ENCODE measurements at places on chromosomes 5 and 9.

DNA sequence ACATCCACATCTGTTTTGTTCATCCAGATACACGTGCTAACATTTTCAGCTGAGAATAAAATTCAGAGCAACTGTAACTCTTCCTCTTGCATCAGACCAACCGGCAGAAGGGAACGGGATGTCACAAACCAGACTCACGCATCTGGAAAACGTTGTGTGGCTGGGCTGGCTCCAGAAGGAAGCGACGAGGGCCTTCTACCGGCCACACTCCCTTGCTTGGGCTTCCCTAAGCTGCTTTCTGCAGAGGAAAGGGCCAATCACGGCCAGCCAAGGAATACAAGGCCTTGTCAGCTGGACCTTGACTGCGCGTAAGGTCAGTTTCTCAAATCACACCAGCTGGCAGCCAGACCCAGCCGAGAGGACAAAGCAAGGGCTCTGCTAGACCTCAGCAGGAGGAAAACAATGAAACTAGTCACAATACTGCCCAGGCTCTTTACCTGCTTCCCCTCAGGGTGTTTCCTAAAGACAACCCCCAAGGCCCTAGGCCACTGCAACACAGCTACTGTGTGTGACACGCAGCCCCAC lies 106.1 kb downstream of the THBS4 start:
- no peak for DNase-seq

DNA sequence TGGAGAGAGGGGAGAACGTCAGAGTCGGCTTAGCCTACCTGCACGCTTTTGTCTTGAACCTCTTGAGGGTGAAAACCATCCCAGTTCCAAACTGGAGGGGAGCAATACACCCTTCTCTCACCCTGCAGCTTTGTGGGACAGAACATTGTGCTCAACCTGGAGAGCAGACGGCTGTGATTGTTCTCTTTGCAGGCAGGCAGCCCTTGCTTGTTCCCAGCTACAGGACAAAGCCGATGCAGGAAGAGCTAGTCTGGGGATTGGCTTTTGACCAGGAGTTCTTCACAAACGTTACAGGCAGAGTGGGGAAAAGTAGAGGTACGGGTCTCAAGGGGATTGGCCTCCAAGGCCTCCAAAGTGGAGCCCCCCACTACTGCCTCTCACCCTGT lies 33.9 kb upstream of the ARHGAP26 start:
- DNase-seq: no peak

- DNase-seq: no peak
Observed at GRCh38 chr5:98468188-98468869, 305.1 kb upstream of the RGMB start.

GRCh38 chr9:96394832-96395496 lies 11.5 kb upstream of the SLC35D2 start:
- no peak for DNase-seq

GRCh38 chr5:66642538-66642937 lies 46.3 kb downstream of the MAST4 start:
- DNase-seq: no peak

GRCh38 chr5:10366310-10367272 lies 13.1 kb downstream of the MARCHF6 start:
- no peak for DNase-seq

DNA sequence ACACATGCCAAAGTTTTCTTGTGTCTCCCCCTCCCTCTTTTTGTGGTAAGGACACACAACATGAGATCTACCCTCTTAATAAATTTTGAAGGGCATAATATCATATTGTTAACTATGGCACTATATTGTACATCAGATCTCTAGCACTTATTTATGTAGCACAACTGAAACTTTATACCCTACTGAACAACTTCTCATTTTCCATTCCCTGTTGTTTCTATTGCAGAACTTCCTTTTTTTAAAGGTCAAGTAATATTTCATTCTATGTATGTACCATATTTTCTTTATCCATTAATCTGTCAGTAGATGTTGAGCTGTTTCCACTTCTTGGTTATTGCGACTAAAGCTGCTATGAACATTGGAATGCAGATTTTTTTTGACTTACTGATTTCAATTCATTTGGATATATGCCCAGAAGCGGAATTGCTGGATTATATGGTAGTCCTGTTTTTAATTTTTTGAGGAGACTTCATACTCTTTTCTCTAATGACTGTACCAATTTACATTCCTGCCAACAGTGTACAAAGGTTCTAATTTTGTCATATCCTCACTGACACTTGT lies 305.3 kb downstream of the PRR16 start:
- DNase-seq: no peak

- no peak for DNase-seq
Observed at GRCh38 chr9:96169484-96169883, 132.5 kb downstream of the HSD17B3 start.

- DNase-seq: no peak
Observed at GRCh38 chr9:1253064-1253979, 203.2 kb downstream of the DMRT2 start.

DNA sequence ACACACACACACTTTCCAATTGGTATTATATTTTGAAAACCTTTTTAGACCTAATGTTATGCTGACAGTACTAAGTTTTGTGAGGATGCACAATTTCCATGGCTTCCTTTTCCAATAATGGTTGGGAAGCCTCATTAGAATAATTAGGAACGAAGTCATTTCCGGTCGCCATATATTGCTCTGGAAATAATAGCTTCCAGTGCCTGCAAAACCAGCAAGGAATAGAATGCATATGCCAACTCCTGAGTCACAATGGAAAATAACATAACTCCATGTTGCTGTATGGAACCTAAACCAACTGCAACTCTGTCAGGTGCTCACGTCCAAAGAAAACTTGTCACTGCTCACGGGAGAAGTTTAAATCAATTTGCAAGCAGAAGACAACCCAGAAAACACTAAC lies 222.0 kb downstream of the EBF1 start:
- DNase-seq: no peak

DNA sequence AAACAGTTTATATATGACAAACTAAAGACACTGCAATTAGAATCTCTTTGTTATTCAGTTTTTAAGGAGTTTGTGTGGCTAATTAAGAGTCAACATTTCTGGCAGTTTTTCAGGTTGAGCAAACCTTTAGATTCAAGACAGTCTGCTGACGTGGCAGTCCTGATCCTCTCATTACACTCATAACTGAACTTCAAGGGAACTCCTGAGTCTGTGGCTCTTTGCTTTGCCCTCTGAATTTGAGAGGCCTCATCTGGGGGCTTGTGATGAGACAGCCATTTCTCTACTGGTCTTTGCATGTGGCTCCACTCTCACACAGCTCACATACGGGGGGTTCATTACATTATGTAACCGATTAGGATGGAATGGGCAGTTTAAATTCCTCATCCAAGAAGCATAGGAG lies 182.9 kb upstream of the MEF2C start:
- no peak for DNase-seq

DNA sequence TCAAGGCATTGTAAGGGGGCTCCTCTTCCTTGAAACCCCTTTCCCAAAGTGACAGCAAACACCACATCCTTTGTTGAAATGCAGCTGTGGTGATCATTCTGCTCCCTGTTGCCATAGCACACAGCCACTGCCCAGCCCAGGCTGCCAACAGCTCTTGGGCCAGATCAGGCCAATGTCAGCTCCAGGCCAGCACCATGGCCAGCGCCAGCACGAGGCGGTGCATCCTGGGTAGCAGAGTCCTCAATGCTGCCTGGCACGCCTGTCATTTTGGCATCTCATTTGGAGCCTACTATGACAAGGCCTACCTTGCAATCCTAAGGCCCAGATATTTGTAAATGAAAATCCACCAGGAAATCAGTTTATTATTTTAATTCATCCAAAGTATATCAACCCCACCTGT lies 390.6 kb downstream of the DNAH5 start:
- DNase-seq: no peak

GRCh38 chr9:31715250-31715649 lies 669.2 kb upstream of the ACO1 start:
- no peak for DNase-seq

DNA sequence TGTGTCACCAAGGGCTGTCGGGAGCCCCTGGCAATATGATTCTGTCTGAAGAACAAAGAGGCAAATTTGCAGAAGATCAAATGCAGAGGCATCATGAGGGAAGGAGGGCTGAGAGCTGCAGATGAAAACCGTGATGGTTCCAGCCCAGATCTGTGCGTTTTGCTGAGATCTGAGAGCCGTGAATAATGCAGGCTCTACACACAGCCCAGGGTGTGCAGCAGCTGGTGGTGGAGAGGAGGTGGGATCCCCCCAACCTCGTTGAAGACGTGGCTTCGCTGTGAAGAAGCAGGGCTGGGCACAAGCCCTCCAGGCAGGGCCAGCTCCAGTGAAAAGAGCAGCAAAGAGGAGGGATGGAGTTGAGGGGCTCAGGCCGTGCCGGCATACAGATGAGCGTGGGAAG lies 75.5 kb downstream of the TSPAN17 start:
- no peak for DNase-seq

DNA sequence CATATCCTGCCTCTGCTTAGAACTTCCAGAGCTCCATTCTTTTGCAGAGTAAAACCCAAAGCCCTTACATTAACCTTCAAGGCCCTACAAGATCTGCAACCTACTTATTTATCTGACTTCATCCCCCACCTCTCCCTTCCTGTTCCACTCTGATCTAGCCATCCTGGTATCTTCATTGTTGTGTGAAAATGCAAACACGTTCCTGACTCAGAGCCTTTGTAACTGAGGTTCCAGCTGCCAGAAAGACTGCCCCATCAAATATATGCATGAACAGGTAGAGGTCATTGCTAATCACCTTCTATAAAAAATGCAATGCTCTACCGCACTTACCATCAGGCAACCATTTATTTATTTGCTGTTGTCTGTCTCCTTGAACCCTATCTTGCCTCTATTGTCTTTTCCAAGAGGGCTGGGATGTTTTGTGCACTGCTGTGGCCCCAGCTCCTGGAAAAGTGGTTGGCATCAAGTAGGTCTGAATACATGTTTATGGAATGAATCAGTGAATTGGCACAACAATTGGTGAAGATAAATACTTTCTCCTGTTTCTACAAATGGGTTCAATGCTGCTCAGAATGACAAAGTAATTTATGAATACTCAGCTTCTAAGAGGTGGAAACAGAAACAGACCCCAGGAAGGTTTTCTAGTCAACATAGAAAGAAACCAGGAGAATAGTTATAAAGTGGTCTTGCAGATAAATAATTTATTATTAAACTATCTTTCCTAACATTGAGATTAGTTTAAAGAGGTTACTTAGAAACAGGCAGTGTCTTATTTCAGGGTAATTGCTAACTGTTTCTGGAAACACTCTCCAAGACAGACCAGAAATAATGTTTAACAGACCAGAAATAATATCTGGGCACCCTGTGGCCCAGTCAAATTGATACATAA lies 230.6 kb upstream of the CD180 start:
- DNase-seq: no peak

DNA sequence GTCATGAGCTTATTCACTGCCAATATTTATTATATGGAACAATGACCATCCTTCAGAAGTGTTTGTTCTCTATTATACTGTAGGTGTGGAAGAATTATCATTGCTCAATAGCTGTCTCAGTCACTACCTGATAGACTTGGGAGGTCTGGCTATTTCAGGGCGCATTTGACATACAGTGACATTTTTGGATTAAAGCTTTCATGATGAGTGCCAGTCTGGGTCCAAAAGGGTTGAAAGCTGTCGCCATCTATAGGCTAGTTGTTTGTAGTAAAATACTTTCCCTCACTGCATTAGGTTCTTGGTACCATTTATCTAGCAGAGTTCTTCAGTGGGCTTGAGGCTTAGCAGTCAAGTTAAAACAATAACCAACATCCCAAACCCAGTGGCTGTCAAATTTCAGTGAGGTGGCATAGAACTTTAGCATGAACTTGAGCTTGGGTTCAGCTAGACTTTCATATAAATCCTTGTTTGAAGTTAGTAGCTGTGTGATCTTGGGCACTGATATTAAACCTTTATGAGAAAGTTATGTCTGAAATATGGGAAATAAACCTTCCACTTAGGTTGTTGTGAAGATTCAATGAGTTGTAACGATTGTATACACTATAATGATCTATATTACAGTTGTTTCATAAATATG lies 110.5 kb upstream of the CDKN2B start:
- DNase-seq: no peak

Data from GM12892 (cell line).